Naive thymus-derived CD4-positive, alpha-beta T cell (primary cell): ENCODE measurements at places on chromosomes 16 and 17. TPM values are rescaled to one million over a fixed set of nuclear protein-coding genes. Genes with fewer than 3 reads are reported as not detected.

Gene HNF1B
- not detected for polyA plus RNA-seq

Gene ATAD5
- polyA plus RNA-seq = 1.5 TPM

Gene KRT25
- not detected for polyA plus RNA-seq

GRCh38 chr17:18257268-18257981, 1.1 kb downstream of the FLII start:
- no peaks in the 10 kb centered on the region for H3K27me3 ChIP-seq
- H3K4me1 ChIP-seq = peaks cover 29% of the 10 kb centered on the region
- H3K36me3 ChIP-seq = peaks cover 5% of the 10 kb centered on the region
- peak overlapping the region; percentile 79 for H3K4me3 ChIP-seq
- DNase-seq = no peak
- peak overlapping the region; percentile 84 for H3K27ac ChIP-seq

- H3K27ac ChIP-seq = peak overlapping the region; percentile 21
- H3K4me3 ChIP-seq = peak overlapping the region; percentile 39
- no peak for DNase-seq
These were observed 1.4 kb downstream of the HAGHL start for GRCh38 chr16:728131-728889.

DNA sequence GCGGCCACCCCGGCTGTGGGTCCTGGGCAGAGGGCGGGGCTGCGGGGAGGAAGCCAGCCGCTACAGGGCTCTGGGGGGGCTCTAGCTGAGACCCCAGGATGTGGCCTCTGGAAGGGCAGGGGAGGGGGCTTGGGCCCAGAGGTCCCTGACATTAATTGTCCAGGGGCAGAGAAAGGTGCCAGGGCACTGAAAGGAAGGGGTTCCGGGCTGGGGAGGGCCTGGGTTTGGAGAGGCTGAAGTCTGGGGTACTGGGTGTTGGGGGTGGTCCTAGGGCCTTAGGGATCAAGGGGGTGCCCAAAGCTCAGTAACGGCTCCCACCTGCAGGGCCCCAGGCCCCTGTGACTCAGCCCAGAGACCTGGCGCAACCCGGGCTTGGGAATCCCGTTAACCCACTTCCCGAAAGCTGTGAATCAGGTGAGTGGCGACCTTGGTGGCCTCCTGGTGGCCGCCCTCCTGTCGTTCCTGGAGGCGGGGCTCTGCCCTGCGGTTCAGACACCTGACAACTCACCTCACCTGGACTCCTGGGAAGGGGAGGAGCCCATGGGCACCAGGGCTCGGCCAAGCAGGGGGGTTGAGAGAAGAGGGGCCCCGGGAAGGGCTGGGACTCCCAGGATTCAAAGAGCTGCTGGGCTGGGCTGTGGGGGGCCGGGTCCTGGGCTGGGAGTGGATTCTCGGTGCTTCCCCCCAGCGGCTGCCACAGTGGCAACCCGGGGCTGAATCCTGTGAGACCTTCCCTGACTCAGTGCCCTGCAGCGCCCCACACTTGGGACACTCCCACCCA, 465 bp upstream of the PRSS22 start:
- no peak for DNase-seq
- H3K4me3 ChIP-seq = peak overlapping the region; percentile 46
- peaks cover 3% of the 10 kb centered on the region for H3K4me1 ChIP-seq
- H3K27me3 ChIP-seq = no peaks in the 10 kb centered on the region
- no peaks in the 10 kb centered on the region for H3K36me3 ChIP-seq

DNA sequence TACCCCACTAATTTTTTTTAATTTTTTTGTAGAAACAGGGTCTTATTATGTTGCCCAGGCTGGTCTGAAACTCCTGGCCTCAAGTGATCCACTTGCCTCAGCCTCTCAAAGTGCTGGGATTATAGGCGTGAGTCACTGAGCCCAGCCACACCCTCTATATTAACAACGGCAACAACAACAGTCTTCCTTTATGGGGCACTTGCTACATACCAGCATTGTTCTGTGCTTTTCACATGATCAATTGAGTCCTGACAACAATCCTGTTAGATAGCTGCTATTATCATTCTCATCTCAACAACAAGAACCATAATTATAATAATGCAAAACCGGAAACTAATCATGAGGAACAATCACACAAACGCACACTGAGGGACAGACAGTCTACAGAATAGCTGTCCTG, 12.6 kb upstream of the ARL5C start:
- H3K27ac ChIP-seq = no peak overlapping the region
- no peaks in the 10 kb centered on the region for H3K36me3 ChIP-seq
- H3K27me3 ChIP-seq = no peaks in the 10 kb centered on the region
- H3K4me1 ChIP-seq = peaks cover under 1% of the 10 kb centered on the region

DNA sequence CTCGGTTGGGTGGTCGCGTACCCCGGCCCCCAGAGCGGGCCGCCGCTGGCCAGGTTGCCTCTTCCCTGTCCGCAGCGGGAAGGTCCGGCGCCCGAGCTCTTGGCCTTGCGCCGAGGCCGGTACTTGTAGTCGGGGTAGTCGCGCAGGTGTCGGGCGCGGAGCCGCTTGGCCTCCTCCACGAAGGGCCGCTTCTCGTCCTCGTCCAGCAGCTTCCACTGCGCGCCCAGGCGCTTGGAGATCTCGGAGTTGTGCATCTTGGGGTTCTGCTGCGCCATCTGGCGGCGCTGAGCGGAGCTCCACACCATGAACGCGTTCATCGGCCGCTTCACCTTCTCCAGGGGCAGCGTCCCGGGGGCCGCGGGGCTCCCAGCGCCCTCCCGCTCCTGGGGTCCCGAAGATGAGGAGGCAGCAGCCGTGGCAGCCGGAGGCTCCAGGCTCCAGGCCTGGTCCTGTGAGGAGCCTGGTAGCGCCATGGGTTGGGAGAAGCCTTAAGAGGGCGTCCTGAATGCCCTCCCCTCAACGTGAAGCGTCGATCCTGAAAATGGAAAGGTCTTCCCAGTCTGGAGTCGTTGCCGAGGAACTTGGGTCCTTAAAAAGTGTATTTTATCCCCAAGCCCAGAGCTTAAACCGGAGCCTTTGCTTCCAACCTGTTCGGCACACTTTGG, 558 bp downstream of the SOX15 start:
- peaks cover 65% of the 10 kb centered on the region for H3K36me3 ChIP-seq
- no peak overlapping the region for H3K27ac ChIP-seq
- H3K4me1 ChIP-seq = peaks cover 11% of the 10 kb centered on the region
- DNase-seq = peak; percentile 57

- no peaks in the 10 kb centered on the region for H3K4me1 ChIP-seq
- no peak overlapping the region for H3K4me3 ChIP-seq
- H3K27ac ChIP-seq = no peak overlapping the region
- H3K36me3 ChIP-seq = no peaks in the 10 kb centered on the region
- no peaks in the 10 kb centered on the region for H3K27me3 ChIP-seq
These were observed 99.3 kb downstream of the STXBP4 start for GRCh38 chr17:55067697-55068439.

GRCh38 chr17:48719642-48720265, 2.6 kb downstream of the PRAC1 start:
- no peak overlapping the region for H3K4me3 ChIP-seq
- no peak overlapping the region for H3K27ac ChIP-seq
- H3K36me3 ChIP-seq = no peaks in the 10 kb centered on the region
- no peak for DNase-seq
- peaks cover 72% of the 10 kb centered on the region for H3K27me3 ChIP-seq
- H3K4me1 ChIP-seq = peaks cover 17% of the 10 kb centered on the region

GRCh38 chr17:13540546-13540945, 61.2 kb downstream of the HS3ST3A1 start:
- no peak for DNase-seq
- H3K4me3 ChIP-seq = no peak overlapping the region
- no peaks in the 10 kb centered on the region for H3K36me3 ChIP-seq
- no peaks in the 10 kb centered on the region for H3K4me1 ChIP-seq
- H3K27ac ChIP-seq = no peak overlapping the region
- H3K27me3 ChIP-seq = no peaks in the 10 kb centered on the region

DNA sequence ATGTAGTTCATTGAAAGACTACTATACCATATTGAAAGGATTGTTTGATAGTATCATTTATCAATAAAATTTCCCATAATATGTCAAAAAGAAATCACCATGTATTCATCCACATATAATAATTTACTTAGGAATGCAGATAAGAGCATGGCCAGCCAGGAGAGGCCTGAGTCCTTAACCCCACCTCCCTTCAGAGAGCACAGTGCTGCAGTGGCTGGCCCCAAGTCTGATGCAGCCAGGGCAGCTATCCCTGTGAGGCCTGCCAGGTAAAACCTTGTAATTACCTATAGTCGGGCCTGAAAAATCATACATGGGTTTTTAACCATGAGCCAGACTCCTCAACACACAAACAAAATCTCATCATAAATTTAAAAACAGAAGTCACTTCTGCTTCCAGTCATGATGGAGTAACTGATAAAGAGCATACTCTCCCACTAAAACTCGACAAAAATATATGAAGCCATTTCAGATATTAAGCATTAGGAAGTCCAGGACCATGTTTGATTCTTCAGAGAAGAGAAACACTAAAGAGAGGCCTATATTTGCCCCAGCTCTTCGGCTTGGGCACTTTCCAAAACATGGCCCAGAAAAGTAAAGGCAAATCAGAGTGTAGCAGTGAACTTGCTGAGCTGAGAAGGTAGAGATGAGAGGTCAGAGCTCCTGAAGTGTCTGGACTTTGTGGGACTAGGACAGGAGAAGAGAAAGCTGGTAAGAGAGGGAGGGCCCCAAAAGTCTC, 40.9 kb upstream of the CCNF start:
- no peaks in the 10 kb centered on the region for H3K27me3 ChIP-seq
- no peak for DNase-seq
- H3K36me3 ChIP-seq = no peaks in the 10 kb centered on the region

- no peak overlapping the region for H3K27ac ChIP-seq
- no peaks in the 10 kb centered on the region for H3K4me1 ChIP-seq
- no peaks in the 10 kb centered on the region for H3K36me3 ChIP-seq
- no peak overlapping the region for H3K4me3 ChIP-seq
- H3K27me3 ChIP-seq = no peaks in the 10 kb centered on the region
- peak; percentile 5 for DNase-seq
These were observed 46.5 kb downstream of the STX8 start for GRCh38 chr17:9529033-9529700.

GRCh38 chr17:4542003-4542725, 13.0 kb downstream of the MYBBP1A start:
- no peaks in the 10 kb centered on the region for H3K27me3 ChIP-seq
- H3K36me3 ChIP-seq = peaks cover 18% of the 10 kb centered on the region
- no peaks in the 10 kb centered on the region for H3K4me1 ChIP-seq
- H3K4me3 ChIP-seq = no peak overlapping the region

- no peak overlapping the region for H3K27ac ChIP-seq
- no peaks in the 10 kb centered on the region for H3K4me1 ChIP-seq
- no peaks in the 10 kb centered on the region for H3K27me3 ChIP-seq
- DNase-seq = no peak
- no peaks in the 10 kb centered on the region for H3K36me3 ChIP-seq
- no peak overlapping the region for H3K4me3 ChIP-seq
These were observed 45.9 kb downstream of the NT5M start for GRCh38 chr17:17348872-17349723.

- peaks cover 5% of the 10 kb centered on the region for H3K36me3 ChIP-seq
- no peaks in the 10 kb centered on the region for H3K27me3 ChIP-seq
- H3K27ac ChIP-seq = no peak overlapping the region
- no peak for DNase-seq
These were observed 7.7 kb downstream of the CBX4 start for GRCh38 chr17:79831265-79832217.

DNA sequence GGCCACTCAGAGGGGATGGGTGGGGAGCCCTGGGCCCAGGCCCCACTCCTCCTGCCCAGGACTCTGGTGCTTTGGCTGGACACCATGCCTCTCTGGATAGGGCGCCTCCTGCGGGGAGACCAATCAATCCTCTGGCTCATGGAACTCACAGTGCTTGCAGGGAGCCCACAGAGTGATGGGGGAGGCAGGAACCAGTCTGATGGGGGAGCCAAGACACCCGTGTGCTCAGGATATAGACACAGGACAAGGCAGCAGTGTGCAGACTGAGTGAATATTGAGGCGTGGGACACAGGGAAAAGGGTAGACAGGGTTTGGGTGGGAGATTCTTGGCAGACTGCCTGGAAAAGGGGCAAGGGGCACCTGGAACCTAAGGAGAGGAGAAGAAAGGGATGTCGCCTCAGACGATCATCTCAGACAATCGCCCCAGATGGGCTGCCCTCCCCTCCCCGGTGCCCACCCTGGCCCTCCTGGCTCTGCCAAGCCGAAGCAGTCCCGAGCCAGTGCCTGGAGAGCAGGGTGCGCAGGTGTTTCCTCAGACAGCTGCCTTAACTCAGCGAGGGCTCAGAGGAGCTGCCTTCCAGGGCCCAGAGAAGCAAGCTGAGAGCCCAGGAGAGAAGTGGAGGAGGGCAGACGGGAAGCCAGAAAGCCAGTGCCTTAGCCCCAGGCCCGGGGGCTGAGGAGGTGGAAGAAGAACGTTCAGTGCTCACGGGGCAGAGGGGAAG, 37.4 kb upstream of the DLX4 start:
- H3K36me3 ChIP-seq = no peaks in the 10 kb centered on the region
- DNase-seq = no peak
- no peak overlapping the region for H3K4me3 ChIP-seq
- no peaks in the 10 kb centered on the region for H3K27me3 ChIP-seq

DNA sequence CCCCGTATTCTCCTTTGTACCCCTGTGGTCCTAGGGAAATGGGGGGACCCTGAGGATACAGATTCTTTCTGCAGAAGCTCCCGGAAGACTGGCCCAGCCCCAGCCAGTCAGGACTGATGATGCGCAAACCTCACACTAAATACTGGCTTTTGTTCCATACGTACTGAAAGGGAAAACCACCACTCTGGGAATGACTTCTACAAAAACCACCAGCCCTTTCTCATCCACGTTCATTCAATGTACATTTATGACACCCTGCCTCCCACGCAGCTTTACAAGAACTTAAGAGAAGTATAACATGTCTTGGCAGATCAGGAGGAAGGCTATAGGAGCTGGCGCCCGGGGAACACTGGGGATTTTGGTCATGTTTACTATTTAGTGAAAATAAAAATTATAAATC, 70.6 kb downstream of the MARCHF10 start:
- no peak overlapping the region for H3K4me3 ChIP-seq
- H3K27me3 ChIP-seq = no peaks in the 10 kb centered on the region
- no peaks in the 10 kb centered on the region for H3K4me1 ChIP-seq
- no peak overlapping the region for H3K27ac ChIP-seq
- no peaks in the 10 kb centered on the region for H3K36me3 ChIP-seq

DNA sequence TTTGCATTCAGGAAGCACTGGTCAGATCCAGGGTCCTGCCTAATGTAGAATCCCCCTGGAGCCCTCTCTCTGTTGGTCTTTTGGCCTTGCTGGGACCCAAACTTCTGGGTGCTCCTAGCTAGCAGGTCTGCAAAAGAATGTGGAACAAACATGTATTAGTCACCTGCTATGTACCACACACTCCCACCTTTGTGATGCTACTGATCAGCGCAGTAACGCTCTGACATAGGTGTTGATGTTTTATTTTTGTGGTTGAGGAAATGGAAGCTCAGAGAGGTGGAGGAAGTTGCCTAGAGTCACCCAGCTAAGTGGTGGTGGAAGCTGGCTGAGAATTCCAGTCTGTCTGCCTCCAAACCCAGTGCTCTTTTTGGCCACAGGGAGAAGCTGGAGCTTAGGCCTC, 35.8 kb upstream of the LGALS9 start:
- no peak for DNase-seq
- no peaks in the 10 kb centered on the region for H3K36me3 ChIP-seq
- H3K27ac ChIP-seq = no peak overlapping the region
- no peaks in the 10 kb centered on the region for H3K4me1 ChIP-seq
- no peaks in the 10 kb centered on the region for H3K27me3 ChIP-seq
